IPS DF 6.9 (cell line): ENCODE measurements at places on chromosomes 7 and 10.
A peak's percentile ranks its signal among the peaks of the same experiment; 100 is the strongest.

DNA sequence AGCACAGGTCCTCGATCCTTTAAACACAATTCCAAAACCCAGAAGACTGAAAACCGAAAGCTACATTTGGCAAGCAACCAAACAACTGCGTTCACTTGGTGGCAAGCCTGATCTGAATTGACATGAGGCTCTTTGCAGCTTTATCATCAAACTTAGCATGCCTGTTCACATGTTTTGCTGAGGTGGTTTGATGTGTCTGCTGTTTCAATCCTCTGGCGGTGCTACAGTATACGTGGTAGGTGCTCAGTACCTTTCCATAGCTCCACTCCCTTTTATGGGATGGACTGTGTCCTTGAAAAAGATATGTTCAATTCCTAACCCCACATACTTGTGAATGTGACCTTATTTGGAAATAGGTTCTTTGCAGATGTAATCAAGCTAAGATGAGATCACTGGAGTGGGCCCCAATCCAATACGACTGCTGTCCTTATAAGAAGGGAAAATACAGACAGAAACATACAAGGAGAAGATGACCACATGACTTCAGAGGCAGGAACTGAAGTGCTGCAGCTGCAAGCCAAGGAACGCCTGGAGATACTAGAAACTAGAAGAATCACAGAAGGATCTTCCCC is 33.4 kb downstream of the CCDC6 start:
- no peak for DNase-seq

DNA sequence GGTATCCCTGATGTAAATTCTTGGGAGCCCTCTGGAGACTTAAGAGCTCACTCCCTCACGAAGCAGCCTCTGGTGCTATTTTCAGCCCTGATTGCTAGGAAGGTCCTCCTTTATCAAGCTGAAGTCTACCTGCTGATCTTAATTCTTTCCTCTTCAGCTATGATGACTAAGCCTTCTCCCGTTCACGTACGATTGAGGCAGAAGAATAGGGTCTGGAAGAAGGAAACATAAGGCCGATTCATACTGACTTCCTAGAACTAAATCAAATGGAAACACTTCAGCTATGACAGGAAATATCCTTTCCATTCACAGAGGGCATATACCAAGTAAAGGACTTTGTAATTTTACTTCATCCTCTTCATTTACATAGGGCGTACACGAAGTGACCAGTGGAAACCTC is 107.0 kb downstream of the CPXM2 start:
- no peak for DNase-seq

DNA sequence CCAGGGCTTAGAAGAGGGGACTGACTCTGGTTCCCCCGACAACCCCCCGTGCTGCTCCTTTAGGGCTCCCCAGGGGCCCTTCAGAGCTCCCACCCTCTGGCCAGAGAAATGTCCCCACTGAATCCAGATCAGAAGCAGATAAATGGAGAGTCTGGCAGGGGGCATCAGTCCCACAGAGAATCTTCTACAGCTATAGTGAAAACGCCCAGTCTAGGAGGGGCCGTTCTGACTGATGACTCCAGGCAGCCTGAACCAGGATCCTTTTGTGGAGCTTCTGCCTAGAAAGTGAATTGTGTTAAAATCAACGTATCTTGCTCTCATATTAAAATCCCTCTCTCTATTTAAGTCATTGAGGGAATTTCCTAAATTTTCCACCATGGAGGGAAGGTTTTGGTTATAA is 471.4 kb downstream of the LRMDA start:
- no peak for DNase-seq

- no peak for DNase-seq
These were observed 11.2 kb downstream of the ADRA2A start for GRCh38 chr10:111087968-111088505.

DNA sequence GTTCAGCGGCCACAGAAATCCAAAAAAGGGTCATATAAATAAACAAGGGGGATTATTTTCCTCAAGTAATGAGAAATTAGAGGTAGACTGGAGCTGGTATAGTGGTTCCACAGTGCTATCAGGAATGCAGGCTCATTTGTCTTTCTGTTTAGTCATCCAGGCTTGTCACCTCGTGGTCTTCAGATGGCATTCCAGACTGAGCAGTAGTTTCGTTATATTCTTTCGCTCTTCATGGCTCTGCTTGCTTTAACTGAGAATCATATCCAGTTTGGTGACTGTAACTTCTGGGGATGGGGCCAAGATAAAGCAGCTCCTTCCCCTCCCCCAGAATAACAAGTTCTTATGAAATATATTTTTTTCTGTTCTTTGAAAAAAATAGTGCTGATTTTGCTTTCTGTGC is 9.5 kb downstream of the ANKIB1 start:
- no peak for DNase-seq

DNA sequence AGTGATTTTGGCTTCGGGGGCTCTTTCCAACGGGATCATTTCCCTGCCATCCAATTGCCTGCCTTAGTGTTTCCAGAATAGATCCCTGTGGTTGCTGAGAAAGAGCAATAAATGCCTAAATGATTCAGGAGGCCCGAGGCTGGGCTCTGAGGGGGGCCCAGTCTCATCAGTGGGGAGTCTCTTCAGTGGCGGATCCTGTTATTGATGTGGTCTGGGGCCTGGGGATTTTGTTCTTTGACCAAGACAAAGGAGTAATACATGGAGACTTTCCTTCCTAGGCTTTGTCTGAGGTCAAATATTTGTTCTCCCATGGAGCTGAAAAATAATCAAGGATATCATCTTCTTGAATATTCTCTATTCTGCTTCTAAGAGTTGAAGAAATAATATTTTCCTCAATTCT is 40.8 kb downstream of the TAS2R41 start:
- no peak for DNase-seq

DNA sequence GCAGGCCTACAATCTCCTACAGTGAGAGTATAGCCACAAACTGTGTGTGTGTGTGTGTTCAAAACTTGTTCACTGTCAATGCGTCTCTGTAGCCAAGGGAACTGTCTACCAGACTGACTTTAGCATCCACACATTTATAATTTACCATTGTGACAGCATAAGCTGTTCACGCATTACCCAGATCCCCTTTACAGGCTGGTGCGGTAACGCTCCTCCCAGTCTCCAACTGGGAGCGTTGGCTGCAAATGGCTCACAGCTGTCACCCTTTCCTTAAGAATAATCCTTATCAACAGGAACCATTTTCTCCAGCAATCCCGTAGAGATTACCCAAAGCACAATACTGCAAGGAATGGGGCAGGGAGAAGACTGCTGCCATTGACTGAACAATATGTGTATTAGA is 199.5 kb downstream of the GPAM start:
- no peak for DNase-seq

GRCh38 chr10:80581469-80581835 is 43.8 kb downstream of the SH2D4B start:
- DNase-seq, result no peak

GRCh38 chr7:96055717-96056116 is 266.2 kb downstream of the SLC25A13 start:
- no peak for DNase-seq

DNA sequence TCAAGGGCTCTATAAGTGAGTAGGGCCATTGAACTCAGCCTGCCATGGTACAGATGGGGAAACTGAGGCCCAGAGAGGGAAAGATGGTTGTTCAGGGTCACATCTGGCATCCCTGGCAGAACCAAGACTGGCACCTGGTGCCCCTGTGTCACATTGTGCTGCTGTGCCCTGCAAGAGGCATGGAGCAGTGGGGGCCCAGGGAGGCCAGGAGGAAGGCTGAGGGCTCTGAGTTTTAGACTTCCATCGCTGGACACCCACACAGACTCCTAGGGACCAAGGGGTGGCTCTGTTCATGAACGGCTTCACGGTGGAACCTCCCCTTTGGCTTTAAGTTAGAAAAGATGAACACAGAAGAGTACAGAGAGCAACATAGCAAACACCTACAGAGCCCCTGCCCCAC is 66.7 kb upstream of the AQP1 start:
- DNase-seq, result no peak

GRCh38 chr10:26729395-26729794 is 31.9 kb downstream of the PDSS1 start:
- DNase-seq, result no peak

GRCh38 chr7:129373651-129374428 is 60.4 kb upstream of the STRIP2 start:
- no peak for DNase-seq

- DNase-seq, result no peak
These were observed 94.3 kb downstream of the PRPF18 start for GRCh38 chr10:13681095-13681494.

GRCh38 chr7:117485118-117485620 is 5.3 kb downstream of the CFTR start:
- no peak for DNase-seq

DNA sequence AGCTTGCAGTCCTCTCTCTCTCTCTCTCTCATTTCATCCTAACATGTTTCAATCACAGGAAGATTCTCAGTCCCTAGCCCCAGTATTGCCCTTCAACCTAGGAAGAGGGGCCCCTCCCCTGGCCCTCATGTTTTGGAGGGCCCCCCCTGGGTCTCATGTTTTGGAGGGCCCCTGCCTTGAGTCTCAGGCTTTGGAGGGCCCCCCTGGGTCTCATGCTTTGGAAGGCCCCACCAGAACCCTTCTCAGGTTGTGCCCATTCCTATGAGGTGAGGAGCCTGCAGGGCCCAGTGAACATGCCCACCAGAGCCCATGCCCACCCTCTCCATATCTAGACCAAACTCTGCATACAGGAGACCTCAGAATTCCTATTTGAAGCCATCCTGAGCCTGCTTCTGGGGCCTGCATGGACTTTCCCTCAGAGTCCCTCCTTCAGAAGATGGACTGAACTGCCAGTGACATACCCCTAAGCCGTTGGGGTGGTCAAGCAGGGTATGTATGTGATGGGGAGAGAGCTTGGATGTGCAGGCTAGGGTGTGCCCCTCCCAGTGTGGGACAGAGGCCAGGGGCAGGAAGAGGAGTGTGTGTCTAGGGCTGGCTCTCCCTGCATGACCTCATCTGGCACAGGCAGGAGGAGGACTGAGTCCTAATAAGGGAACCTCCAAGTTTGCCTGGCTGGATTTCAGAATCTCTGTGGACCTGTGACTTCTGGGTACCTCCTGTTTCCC is 8.1 kb upstream of the VDAC2 start:
- no peak for DNase-seq

- no peak for DNase-seq
These were observed 160.7 kb downstream of the MAD1L1 start for GRCh38 chr7:2072042-2072441.

DNA sequence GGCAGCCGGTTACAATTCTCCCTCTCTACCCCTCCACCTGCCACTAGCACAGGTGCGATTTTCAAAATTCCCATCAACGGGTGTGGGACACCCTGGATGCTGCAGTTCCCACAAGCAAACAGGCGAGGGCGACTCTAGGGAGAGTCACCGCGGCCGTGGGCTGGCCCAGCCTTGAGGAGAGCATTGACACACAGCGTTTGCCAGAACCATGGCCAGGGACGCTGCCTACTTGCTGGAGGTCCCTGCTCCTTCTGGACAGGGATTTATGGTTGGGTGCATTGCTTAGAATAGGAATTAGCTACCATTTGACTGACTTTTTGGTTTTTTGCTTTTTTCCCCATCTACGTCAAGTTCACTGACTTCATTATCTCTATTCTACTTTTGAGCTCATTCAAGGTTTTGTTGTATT is 19.0 kb upstream of the CLDN4 start:
- DNase-seq, result no peak

DNA sequence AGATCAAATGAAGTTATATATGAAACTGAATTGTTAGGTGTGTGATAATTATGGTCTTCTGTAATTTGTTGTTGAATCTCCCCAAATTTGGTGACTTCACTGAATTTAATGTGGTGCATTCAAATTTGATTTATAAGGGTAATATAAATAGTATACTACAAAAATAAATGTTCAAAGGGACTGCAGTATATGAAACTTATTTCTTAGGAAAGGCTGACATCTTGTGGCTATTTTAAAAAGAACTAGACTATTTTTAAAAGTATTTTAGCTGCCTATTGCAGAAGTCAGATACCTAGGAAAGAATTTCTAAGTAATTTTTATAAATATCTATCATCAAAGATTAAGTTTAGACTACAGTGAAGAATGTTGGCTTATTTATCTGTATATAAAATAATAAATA is 36.6 kb downstream of the ATRNL1 start:
- DNase-seq, result no peak

DNA sequence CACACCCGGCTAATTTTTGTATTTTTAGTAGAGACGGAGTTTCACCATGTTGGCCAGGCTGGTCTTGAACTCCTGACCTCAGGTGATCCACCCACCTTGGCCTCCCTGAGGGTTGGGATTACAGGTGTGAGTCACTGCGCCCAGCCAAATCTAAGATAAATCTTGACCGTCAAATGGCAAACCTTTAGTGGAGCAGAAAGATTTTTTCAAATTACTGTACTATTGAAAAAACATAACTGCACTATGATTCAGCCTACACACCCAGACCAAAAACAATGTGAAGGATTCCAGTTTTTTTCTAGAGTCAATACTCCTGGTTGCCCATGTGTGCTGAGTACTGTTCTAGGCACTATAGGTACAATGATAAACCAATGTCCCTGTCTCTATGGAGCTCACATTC is 33.9 kb upstream of the SVIL start:
- DNase-seq, result no peak

DNA sequence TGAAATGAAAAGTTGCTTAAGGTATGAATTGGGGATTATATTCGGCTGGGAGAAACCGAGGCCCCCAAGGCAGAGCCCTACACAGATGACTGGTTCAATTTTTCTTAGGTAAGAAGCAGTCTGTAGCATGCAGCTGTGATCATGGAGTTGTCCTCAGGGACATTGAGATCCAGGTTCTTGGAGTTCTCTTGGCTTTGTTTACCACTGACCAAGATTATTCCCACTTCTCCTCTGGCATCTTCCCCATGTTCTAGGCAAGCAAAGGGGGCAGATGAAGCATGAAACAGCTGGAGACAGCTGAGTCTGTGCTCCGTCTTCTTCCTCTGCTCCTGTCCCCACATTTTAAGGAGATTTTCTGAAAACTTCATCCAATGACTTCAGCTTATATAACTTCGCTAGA is 129.5 kb upstream of the BMPER start:
- no peak for DNase-seq

DNA sequence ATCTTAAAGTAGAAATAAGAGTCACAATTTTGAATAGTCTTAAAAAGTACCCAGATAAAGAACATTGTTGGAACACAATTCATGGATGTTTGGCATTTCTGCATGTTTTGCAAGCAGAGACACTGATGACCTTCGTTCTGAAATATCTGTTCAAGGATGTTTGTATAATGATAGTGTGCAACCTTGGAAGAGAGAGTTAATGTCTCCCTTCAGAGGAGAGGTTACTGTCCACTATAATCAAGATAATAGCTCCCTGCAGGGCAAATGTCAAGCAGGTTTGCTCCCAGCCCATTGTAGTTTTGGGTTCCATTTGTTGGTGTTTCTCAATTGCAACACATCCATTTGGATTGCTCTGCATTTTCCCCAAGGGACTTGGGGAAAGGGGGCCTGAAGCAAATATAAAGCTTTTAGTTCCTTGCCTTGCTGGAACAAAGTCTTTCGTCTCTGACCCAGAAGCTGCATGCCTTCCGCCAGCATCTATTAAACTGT is 45.2 kb downstream of the COL1A2 start:
- DNase-seq, result no peak

- no peak for DNase-seq
These were observed 30.6 kb upstream of the GALNTL5 start for GRCh38 chr7:151925446-151926335.

- no peak for DNase-seq
These were observed 351.9 kb upstream of the CELF2 start for GRCh38 chr10:10665750-10666149.

GRCh38 chr10:78929541-78929940 is 139.2 kb upstream of the ZMIZ1 start:
- DNase-seq, result no peak

- no peak for DNase-seq
These were observed 1.3 kb downstream of the CYTH3 start for GRCh38 chr7:6271060-6271658.

- DNase-seq, result peak; percentile 45
These were observed 25.3 kb downstream of the GARIN1A start for GRCh38 chr7:128697302-128697905.
